CD4-positive, alpha-beta T cell treated with Interleukin-17A for 4 hours (primary cell): ENCODE measurements at places on chromosomes 11 and 22.

DNA sequence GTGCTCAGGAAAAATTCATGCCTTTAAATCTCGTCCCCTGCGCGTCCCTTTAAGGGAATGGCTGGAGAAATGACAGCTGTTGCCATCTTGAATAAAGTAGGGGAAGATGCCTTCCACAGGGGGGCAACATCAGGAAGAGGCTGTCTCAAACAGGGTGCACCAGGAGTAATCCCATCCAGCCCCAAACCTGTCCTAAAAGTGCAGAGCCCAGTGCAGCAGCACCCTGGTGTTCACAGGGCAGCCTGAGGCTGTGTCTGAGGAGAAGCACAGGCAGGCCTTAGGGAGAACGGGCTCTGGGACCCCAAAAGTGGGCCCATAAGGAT is 10.8 kb upstream of the C11orf96 start:
- DNase-seq = no peak

- no peak for DNase-seq
Measured at GRCh38 chr11:122126024-122126688, 10.1 kb upstream of the BLID start.

GRCh38 chr11:110960167-110960566 is 247.9 kb upstream of the ARHGAP20 start:
- DNase-seq = no peak

DNA sequence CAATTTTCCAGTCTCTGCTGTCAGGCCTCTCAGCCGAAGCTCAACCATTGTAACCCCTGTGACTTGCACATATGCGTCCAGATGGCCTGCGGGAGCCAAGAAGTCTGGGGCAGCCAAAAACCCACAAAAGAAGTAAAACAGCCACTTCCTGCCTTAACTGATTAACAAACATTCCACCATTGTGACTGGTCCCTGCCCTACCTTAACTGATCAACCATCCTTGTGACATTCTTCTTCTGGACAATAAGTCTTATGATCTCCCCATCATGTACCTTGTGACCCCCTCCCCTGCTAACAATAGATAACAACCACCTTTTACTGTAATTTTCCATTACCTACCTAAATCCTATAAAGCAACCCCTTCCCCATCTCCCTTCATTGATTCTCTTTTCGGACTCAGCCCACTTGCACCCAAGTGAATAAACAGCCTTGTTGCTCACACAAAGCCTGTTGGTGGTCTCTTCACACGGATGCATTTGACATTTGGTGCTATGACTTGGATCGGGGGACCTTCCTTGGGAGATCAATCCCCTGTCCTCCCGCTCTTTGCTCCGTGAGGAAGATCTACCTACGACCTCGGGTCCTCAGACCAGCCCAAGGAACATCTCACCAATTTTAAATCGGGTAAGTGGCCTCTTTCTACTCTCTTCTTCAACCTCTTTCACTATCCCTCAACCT is 1.3 kb upstream of the NDUFC2 start:
- DNase-seq = no peak

GRCh38 chr11:128909438-128910125 is 18.4 kb downstream of the KCNJ5 start:
- no peak for DNase-seq

DNA sequence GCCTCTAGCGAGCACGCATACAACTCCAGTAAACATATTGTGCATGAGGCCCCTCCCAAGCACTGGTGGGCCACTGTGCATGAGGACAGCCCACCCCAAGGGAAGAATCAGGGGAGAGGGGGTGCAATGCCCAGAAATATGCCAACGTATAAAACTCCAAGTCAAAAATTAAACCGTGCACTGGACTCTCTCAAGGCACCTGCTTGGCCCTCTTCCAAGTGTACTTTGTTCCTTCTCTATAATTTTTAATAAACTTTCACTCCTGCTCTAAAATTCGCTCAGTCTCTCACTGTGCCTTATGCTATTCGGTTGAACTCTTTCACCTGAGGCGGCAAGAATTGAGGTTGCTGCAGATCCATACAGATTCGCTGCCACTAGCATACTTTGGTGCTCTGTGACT is 465.3 kb upstream of the TENM4 start:
- no peak for DNase-seq

DNA sequence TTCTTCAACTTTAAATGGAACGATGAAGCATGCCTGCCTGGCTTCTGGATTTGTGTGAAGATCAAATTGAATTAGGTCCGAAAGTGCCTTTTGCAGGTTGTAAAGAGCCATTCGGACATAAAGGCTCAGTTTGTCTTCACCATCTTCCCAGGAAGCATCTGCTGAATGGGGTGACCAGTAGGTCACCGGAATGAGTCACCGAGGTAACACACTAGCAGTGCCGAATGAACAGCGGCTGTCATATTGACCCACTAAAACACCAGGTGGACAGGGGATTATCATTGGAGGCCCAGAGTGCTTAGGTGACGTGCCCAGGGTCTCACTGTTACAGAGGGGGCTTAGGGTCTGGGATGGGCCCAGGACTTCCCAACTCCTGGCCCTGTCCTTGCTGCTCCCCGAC is 43.1 kb upstream of the MYH9 start:
- DNase-seq = no peak

GRCh38 chr22:23216461-23217170 is 36.3 kb downstream of the BCR start:
- peak; percentile 57 for DNase-seq

- no peak for DNase-seq
Measured at GRCh38 chr11:19878520-19878919, 165.9 kb downstream of the NAV2 start.

GRCh38 chr11:122486793-122487495 is 168.6 kb upstream of the UBASH3B start:
- no peak for DNase-seq

DNA sequence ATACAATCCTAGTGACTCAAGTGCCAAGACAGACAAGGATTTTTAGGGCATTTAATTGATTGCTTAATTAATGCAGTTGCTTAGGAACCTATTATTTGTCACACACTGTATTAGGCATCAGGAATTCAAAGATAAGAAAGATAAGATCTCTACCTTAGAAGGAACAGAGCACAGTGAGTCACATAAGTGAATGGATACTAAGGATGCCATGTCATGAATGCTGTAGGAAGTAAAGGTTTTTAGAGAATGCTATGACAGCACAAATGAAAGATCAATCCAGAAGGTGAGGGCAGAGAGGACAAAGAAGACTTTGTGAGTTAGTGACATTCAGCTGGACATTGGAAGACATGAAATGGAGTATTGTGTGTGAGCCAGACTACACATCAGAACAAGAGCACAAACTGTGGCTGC is 147.9 kb upstream of the DDI1 start:
- no peak for DNase-seq

- DNase-seq = no peak
Measured at GRCh38 chr11:45896422-45896984, 10.6 kb downstream of the FREY1 start.

- DNase-seq = peak; percentile 70
Measured at GRCh38 chr11:65919573-65920371, 546 bp downstream of the DRAP1 start.

DNA sequence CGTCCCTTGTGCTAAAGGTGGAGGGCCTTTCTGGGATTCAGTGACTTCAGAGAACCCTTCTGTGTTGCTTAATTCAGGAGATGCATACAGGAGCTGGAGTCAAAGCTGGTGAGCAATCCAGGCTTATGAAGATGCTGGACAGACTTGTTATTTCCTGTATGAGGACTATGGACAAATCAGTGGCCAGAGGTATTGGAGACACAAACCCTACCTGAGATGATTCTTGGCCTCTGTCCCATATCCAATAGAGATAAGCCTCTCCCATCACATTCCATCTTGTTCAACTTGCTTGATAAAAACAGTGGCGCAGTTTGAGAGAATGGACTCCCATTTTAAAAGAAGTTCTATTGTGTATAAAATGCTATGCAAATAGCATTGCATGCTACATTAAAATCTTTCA is at the start of gene MRGPRX1:
MRGPRX1 (minus strand) TSS at position 101 of the 400 bp plus-strand sequence. CDS start 4,630 bp downstream, outside the sequence.
- no peak for DNase-seq

DNA sequence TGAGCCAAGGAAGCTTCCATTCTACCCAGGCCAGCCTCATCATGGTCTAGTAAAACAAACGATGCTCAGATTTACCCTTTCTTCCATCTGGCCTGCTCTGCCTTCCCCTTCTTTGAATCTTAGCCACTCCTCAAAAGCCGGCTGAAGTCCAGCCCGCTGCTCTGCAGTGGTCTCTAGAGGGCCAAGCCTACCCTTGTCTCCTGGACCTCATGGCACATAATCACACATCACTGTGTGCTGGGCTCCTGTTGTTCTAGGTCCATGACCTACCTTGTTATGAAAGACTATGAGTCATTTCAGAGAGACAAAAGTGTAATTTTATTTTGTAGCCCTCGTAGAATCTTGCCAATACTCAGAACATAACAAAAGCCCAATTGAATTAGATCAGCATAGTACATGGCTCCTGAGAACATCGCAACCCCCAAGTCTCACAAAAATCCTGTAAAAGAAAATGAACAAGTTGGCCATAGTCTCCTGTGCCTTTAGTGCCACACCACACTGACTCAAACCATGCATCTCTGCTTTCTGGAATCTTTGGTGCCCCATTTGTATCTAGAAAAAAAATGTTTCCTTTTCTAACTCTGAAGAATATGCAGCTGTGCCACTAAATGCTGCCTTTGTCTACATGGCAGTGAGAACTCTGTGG is 192.7 kb downstream of the OPCML start:
- DNase-seq = no peak

DNA sequence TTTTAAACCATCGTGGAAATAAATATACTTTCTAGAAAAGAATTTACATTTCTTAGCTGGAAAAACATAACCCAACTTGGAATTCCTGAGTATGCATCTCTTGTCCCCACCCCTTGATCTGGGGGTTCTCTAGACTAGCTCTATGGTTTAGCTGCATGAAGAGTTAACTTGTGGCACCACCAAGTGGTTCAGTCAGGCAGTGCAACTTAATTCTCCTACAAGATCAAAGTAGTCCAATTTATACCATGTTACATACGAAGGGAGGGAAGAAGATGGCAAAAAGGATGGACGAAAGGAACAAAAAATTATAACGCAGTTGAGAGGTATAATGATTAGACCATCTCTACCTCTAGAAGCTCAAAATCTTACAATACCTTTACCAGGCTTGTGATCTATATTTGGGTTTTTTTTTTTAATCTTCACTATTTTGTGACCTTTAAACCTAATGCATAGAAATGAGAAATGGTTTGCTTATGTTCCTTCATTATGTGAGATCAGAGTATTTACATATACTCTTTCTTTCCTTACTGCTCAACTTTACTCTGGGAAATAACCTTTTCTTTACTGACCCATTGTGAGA is 28.5 kb upstream of the ALKBH3 start:
- peak; percentile 59 for DNase-seq

DNA sequence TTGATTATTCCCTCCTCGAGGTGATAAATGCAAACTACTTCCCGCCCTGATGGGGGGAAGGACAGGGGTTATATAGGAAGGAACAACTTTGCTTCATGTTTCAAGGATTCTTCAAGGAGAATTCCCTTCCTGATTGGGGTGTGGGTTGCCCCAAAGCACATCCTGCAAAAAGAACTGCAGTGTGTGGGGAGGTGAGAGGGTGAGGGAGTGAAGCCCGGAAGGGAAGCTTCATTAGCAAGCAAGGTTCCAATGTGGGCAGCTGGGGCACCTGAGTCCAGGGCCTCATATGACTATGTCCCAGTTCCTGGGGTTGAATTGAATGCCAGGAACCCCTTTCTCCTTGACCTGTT is 326.0 kb downstream of the MN1 start:
- no peak for DNase-seq
